ENCODE measurements at places on chromosomes 11 and 22.

DNA sequence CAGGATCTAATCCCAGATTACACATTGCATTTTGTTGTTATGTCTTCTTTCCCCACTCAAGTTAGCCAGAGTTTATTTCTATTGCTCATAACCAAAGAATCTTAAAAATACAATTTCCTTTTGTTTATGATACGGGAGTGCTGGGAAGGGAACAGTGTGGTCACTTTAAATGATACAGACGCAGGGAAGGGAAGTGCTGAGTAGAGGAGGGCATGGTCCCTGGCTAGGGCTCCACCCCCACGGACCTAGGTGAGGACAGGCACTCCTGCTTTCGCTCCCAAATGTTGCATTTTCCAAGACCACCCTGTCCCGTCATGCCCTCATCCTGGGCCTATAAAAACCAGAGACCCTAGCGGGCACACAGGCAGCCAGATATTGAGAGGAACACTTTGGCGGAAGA, 30.6 kb upstream of the NARS2 start:
- DNase-seq = no peak

- DNase-seq = peak; percentile 13
These were observed 6.1 kb downstream of the CAPN5 start for GRCh38 chr11:77072851-77073327.

- no peak for DNase-seq
These were observed 178.9 kb downstream of the GRIK4 start for GRCh38 chr11:120690406-120690805.

DNA sequence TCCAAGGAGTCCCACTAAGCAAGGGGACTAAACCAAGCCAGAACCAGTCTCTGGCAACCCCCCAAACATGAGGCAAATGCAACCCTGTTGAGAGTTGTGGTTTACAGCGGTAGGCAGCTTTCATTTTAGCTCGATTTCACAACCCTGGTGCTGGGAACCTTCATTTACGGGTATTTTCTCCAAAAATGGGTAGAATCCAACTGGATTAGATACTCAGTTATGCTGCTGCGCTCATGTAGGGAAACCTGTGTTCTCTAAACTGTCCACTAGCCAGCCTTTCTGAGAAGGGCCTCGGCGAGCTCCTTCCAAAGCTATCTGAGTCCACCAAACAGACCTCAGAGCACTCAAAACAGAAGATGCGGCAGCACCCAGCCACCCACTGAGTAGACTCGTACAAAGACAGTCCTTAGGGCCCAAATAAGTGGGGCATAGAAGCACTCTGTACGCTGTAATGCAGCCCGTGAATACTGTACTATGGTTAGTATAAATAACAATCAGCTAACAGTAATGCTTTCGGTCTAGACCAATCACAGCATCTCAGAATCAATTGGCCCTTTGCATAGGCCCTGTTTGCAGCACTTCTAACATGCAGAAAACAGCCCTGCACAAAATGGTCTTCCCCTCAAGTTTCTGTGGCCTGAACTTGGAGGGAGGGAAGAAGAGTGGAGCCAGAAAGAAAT, 104.7 kb downstream of the ETS1 start:
- peak; percentile 78 for DNase-seq

- no peak for DNase-seq
These were observed 399.5 kb downstream of the ETS1 start for GRCh38 chr11:128187835-128188234.

GRCh38 chr11:1942558-1943260, 4.4 kb upstream of the MRPL23 start:
- DNase-seq = no peak

GRCh38 chr11:356610-357009, 12.7 kb upstream of the B4GALNT4 start:
- no peak for DNase-seq

DNA sequence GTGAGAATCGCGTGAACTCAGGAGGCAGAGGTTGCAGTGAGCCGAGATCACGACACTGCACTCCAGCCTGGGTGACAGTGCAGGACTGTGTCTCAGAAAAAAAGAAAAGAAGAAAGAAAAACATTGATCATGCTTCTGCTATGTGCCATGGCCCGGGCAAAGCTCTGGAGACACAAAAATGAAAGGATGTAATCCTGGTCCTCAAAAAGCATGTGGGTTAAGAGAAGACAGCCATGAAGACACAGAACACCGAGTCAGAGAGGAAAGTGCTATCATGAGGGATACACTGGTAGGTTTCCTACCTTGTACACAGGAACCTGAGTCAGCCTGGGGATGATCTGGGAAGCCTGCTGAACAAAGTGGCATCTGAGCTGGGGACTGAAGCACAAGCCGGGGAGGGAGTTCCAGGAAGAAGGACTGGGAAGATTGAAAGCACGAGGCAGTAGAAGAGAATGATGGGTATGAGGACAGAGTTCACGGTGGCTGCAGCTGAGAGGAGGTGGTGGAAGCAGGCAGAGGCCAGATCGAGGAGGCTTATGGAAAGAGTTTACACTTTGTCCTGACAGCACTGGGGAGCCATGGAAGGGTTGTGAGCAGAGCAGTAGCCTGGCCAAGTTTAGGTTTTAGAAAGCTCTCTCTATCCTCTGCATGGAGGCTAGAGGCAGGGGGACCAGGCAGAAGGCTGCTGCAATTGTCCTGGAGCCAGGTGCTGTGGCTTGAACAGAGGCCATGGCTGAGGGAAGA, 9.9 kb upstream of the MAFF start:
- no peak for DNase-seq

DNA sequence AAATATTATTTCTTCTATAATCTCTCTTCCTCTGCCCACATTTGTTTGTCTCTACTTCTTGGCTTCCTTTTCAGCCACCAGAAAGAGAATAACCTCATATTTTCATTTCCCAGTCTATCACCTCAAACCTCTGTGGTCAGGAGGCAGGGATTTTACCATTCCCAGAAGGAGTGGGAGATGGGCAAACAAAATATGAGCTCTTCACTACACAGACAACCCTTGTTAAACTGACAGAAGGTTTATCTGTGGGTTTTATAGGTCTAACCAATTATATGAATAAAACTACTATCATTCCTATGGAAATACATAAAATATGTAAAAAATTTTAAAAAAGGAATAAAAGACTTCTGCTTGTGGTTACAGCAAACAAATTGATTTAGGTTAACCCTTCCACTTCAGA, 160.0 kb upstream of the TRPC6 start:
- no peak for DNase-seq

DNA sequence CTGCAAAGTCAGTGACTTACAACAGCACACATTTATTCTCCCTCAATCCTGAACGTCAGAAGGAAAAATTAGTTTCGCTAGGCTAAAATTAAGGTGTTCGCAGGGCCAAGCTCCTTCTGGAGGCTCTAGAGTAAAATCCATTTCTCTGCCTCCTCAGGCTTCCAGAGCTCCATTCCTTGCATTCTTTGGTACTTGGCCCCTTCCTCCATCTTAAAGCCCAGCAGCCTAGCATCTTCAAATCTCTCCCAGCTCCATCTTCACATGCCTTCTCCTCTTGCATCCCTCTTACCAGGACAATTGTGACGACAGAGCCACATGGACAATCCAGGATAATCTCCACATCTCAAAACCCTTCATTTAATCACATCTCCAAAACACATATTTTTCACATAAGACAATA, 165.0 kb downstream of the GRIA4 start:
- DNase-seq = no peak

DNA sequence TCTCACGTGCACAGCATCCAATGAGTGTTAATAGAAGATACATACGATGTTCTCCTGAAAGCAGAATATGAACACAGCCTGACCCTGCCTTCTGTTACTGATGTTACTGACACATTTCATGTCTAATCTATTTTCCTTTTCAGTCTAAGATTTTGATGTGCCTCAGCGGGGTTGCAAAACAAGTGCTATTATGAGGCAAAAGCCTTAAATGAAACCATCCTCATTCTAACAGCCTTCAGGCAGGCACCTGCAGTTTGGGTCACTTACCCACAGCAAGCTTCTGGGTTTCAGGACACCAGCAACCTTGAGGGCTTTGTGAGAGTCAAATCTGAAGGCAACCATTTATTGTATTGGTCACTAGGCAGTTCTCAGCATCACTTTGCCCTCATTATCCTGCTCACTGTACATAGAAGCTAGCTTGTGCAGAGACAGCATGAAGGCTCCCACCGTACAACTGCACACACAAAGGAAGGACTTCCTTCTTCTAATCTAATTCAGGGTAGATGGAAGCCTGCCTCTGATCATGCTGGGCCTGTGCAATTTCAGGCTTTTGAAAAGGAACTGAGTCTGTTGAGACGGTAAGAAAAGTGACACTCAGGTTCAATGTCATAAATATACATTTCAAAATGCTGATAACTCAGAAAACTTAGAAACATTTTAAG, 183.2 kb upstream of the PITPNB start:
- no peak for DNase-seq

DNA sequence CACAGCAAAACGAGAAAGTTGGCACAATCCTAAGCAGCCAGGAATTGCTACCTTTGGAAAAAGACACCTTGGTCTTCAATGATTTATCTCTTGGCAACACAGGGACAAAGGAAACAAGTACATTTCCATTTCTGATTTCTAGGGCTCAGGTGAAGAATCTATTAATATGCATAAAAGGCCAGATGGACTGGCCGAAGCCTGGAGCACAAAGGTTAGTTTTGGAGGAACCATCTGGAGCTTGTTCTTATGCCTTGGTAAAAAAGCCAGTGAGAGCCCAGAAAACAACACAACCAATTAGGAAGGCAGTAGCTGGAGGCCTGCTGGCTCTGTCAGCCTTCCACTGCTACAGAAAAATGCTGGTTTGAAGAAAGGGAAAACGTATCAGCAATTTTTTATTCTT, 713.5 kb upstream of the API5 start:
- no peak for DNase-seq

GRCh38 chr22:46983046-46983445, 220.6 kb downstream of the TBC1D22A start:
- no peak for DNase-seq

- no peak for DNase-seq
These were observed 47.5 kb upstream of the TENM4 start for GRCh38 chr11:79488286-79488685.

- DNase-seq = no peak
These were observed 14.2 kb downstream of the RANGAP1 start for GRCh38 chr22:41271787-41272186.

DNA sequence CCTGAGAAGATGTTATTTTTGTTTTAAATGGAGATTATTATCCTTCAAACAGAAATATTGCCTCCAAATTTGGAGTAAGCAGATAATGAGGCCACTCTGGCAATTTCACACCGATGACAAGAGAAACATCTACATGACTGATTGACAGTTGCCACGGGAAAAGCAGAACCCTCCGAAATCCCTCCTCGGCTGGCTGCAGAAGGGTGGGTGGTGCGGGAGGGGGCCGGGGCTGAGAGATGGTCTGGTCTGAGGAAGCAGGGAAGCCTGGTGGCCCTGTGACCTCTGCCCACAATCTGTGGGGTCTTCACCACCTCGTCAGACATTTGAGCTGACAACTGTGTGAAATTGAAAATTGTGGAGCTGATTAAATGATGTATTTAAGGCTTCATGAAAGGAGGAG, 503.2 kb downstream of the MN1 start:
- no peak for DNase-seq

GRCh38 chr22:42926104-42926503, 69.0 kb upstream of the ARFGAP3 start:
- no peak for DNase-seq

DNA sequence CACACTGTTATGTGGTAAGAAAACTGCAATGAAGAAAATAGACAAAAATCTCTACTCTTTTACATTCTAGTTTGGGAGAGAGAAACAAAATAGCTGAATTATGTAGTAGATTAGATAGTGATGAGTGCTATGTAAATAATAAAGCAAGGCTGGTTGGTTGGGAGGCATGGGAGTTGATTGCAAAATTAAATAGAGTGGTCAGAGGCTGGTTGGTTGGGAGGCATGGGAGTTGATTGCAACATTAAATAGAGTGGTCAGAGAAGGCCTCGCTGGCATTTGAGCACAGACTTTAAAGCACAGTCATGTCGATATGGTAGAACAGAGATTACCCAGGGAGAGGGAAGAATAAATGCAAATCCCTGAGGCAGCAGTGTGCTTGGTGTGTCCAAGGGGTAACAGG, 22.4 kb downstream of the SIK2 start:
- no peak for DNase-seq

DNA sequence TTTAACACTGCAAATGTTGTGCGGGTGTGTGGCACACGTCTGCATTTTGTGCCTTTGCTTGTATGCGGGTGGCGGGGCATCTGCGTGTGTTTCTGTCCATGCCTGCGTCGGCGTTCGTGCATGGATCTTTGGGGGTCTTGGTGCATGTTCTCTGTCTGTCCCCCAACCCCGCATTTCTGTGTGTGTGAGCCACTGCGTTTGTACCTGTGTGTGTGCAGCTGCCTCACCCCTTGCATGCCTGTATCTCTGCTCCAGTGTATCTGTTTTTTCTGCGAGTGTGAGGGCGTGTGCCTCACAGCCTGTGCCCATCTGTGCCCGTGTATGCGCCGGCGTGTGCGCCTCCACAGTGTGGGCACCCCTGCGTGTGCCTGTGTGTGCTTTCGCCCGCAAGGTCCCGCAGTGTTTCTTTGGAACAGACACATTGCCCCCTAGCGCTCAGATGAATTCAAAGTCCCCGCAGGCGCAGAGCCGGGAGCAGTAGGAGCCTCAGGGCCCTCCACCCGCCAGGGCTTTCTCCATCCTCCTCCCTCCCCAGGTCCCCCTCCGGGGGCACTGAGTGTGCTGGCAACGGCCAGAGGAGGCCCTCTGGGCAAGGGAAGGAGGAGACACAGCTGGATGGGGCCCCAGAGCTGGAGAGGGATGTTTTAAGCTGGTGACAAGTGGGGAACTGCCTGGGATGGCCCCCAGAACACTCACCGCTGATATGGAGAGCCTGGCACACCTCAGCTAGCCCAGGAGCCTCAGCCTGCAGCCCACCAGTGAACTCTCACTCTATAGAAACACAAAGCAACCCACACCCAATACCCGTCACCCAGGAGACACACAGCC, 3.1 kb upstream of the MN1 start:
- peak; percentile 57 for DNase-seq

DNA sequence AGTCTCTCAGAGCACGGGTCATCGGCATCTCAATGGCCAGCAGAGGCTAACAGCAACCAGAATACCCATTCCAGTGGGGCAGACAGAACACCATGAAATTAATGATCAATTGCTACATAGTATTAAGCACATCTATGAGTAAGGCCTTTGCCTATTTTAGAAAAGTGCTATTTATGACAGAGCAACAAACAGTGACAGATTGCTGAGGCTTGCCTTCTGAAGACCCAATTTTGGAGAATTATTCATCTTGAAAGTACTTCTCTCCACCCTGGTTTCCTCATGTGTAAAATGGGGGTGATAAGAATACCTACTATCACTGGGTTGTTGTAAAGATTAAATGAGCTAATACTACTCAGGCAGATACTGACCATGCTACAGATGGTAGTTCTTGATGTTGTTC, 232.7 kb downstream of the TENM4 start:
- DNase-seq = no peak

GRCh38 chr11:64872790-64873488, 5.5 kb downstream of the EHD1 start:
- no peak for DNase-seq

DNA sequence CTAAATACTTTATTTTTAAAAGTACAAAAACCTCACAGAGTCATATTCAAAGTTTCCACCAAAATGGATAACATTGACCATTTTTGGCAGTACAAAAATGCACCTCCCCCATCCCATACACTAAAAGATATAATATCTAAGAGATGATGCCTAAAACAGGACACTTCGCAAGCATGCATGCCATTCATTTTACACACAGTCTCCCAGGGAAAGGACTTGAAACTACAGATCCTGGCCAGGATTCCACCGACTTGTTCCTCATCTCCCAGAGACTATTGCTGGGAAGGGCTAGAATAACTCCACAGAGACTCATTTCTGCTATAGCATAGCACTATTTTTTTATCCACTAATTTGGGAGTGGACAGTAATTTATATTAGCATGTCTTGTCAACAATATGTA, 81.7 kb downstream of the MTNR1B start:
- DNase-seq = no peak

- peak; percentile 14 for DNase-seq
These were observed 46.7 kb downstream of the IGLL1 start for GRCh38 chr22:23533328-23533762.
